ENCODE measurements at places on chromosomes 13 and 19.
A peak's percentile ranks its signal among the peaks of the same experiment; 100 is the strongest.

GRCh38 chr13:103099722-103100293 lies 33.6 kb upstream of the SLC10A2 start:
- DNase-seq: peak; percentile 7

- no peak for DNase-seq
These were observed 27.5 kb downstream of the RAB20 start for GRCh38 chr13:110533771-110534670.

DNA sequence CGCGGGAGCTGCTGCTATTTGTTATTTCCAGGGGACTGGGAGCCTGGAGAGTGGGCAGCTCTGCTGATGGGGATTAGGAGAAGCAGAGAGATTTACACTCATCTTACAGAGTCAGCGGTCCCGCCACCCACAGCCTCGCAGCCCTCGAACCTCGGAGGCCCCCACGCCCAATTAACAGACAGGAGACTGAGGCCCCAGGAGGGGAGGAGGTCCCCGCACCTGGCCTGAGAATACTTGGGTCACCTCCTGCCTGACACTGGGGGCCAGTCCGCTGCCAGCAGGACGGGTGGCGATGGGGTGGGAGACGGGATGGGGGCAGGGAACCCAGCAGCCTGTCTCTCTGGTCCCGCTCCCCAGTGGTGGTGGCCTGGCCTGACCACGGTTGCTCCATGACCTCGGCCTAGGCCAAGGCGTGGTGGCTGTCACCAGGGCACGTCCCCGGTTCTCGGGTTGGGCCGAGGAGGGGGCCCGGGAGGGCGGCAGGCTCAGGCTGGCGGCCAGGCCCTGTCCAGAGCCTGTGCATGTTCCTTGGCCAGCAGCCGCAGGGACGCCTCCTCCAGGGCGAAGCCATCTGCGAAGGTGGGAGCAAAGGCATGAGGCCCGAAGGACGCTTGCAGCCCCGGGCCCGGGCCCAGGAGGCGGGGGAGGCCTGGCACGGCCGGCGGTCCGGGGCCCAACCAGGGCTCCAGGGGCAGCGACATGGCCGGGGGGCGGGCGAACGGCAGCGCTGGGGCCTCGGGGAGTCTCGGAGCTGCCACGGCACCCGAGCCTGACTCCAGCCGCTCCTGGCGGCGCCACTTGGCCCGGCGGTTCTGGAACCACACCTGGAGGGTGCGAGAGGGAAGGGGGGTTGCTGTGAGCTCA lies 1.7 kb downstream of the RAX2 start:
- DNase-seq: no peak

DNA sequence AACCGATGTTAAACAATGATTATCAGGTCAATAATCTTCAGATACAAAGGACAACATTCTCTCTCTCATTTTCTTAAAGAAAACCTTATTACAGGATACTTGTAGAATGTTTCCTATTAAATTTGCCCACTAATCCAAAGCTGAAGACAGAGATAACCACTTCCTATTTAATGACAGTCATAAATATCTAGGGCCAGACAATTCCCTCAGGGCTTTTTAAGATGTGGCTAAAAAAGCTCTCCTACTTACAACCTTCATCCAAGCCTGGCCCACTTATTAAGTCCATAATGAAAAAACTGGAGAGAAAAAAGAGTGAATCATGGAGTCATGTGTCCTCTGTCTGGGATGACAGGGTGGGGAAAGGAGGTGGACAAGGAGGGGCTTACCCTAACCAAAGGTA lies 235.9 kb downstream of the KLF12 start:
- DNase-seq: peak; percentile 45

GRCh38 chr19:21101521-21102242 lies 19.7 kb downstream of the ZNF714 start:
- no peak for DNase-seq

DNA sequence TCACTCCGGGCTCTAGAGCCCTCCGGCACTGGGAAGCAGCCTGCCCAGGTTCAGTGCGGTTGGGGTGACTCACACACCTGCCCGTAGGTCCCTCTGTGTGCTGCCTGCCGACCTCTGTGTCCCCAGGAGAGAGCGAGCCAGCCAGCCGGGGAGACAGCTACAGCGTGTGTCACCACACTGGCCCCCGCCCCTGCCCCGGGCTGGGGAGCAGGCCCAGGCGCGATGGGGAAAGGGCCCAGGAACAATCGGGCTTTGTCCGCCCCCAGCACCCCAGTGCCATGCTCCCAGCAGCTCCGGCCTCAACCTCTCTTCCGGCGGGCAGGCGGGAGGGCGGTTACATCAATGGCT lies at the start of gene KLK6:
KLK6 (minus strand) TSS at position 179 of the 348 bp plus-strand sequence. CDS start 1,487 bp downstream, outside the sequence.
- DNase-seq: no peak

- peak; percentile 11 for DNase-seq
These were observed 26.0 kb downstream of the WTIP start for GRCh38 chr19:34507414-34508067.

DNA sequence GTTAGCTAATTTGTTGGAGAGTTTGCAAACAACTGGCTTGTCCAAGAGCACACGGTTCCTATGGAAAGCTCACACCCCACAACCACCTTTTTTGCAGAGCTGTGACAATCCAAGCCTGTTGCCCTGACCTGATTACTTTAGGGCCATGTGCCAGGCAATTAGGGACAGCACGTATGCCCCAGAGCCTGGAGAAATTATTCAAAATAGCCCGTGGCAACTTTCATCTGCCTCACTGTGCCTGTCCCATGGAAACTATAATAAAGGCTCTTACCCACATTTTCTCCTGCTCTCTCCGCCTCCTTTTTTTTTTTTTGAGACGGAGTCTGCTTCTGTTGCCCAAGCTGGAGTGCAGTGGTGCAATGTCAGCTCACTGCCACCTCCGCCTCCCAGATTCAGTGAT lies 18.6 kb upstream of the FBN3 start:
- no peak for DNase-seq

- no peak for DNase-seq
These were observed 4.7 kb downstream of the LENG1 start for GRCh38 chr19:54154603-54155345.

- DNase-seq: no peak
These were observed 4.4 kb upstream of the INTS6 start for GRCh38 chr13:51457086-51457815.

GRCh38 chr19:37725181-37725580 lies 5.6 kb upstream of the ZNF607 start:
- DNase-seq: no peak

- no peak for DNase-seq
These were observed 6.6 kb upstream of the DACH1 start for GRCh38 chr13:71873418-71874247.

DNA sequence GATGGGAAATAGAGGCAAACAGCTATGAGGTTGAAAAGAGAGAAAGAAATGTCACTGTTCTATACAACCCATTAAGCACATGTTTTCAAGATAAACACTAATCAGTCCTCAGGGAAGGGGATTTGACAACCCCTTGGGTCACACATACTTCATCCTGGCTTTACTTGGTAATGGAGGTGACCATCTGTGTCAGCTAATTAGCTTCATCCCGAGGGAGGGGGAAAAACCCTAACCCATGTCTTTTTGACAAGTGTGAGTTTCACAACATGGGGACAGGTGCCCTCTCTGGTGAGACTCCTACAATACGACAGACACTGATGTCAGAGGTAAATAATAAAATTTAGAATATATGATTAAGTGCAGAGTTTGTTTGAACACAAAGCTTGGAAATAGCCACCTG lies 43.1 kb downstream of the ZNF611 start:
- DNase-seq: no peak

DNA sequence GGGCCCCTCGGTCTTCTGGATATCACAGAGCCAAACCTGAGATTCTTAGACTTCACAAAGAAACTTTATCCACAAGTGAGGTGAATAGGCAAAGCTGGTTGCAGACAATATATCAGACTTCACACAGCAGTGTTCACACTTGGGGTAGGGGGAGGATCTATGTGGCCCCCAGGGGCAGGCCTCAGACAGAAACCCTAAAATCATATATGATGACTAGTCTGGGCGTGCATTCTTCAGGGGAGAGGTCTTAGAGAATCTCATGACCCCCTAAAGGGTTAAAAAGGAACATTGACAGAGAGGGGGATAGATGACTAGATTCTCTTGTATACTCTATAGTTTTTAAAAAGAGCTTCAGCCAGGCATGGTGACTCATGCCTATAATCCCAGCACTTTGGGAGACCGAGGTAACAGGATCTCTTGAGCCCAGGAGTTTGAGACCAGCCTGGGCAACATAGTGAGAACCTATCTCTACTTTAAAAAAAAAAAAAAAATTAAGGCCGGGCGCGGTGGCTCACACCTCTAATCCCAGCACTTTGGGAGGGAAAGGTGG lies 2.8 kb downstream of the TYROBP start:
- DNase-seq: peak; percentile 35

DNA sequence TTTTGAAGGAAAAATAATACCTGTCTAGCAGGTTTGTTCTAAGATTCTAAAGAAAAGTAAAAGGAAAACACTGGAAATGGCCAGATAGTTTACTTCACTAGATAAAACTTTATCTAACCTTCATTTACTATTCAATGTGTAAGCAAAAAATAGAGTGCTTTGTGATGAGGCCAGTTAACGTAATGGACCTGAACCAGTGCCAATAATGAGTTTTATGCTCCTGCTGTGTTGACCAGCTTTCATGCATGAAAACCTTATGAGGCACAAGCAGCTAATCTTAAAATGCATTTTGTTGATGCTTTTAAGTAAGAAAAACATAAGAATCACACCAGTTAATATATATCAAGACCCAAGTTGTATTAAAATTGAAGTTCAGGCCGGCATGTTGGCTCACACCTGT lies 617.2 kb upstream of the GPC6 start:
- no peak for DNase-seq

DNA sequence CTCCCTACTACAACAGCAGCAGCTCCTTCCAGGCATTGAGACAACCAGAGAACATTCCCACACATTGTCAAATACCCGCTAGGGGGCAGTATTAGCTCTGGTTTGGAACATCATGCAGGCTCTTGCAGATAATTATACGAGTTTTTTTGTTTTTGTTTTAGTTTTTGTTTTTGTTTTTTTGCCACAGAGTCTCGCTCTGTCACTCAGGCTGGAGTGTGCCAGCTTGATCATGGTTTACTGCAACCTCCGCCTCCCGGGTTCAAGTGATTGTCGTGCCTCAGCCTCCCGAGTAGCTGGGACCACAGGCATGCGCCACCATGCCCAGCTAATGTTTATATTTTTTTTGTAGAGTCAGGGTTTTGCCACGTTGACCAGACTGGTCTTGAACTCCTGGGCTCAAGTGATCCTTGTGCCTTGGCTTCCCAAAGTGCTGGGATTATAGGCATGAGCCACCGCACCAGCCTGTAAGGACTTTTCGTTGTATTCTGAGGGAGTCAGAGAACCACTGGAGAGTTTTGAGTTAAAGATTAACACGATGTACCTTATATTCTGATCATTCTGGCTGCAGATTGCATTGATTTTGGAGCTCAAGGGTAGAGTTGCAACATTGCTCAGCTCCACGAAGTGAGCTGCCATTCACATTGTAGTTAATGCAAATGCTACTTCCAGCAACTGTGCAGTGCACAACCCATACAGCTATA lies 41.7 kb upstream of the CEACAM20 start:
- peak; percentile 78 for DNase-seq

DNA sequence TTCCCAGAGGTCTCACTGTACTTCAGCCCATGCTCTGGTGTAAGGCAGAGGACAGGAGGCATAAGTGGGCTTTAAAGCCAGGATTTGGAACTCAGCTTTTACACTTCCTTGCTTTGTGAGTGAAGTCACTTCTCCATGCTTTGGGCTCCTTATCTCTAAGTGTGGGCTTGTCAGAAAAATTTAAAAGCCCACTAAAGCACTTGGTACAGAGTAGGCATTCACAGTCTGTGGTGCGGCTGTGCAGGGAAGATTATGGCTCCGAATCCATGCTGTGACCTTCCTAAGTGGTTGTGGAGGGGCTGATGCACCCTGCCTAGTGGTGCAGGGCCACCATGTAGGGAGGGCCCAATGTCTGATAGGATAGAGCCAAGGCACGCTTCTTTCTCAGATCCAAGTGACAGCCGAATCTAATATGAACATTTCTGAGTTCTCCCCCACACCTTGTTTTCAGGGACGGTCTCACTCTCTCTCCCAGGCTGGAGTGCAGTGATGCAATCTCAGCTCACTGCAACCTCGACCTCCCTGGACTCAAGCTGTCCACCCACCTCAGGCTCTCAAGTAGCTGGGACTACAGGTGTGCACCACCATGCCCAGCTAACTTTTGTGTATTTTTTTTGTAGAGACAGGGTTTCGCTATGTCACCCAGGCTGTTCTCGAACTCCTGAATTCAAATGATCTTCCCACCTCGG lies 6.9 kb downstream of the TIMM29 start:
- no peak for DNase-seq

Measured in fibroblast of skin of right quadriceps (primary cell).